ENCODE measurements at places on chromosomes 16 and 17.

- peak; percentile 75 for DNase-seq
Observed at GRCh38 chr16:12158428-12158827, 181.9 kb downstream of the SNX29 start.

GRCh38 chr16:29854520-29855100, 8.4 kb downstream of the CDIPT start:
- no peak for DNase-seq

- DNase-seq = no peak
Observed at GRCh38 chr17:79760197-79760906, 17.6 kb upstream of the CBX2 start.

DNA sequence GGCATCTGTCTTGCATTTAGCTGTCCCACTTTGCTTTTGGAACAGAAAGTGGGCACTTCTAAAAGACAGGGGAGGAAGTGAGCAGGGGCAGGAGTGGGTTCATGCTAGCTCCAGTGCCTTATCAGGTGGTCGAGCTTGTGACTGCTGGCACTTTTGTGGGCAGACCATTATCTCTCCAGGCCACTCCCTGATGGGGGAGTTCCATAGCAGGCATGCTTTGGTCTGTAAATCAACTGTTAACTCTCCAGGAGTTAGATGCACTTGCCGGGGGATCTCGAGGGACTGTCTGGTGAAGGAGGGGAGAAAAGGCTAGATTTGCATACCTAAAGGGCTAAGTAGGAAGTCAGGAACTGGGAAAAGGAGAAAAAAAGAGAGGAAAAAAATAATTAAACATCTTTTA, 9.3 kb upstream of the CARD14 start:
- DNase-seq = no peak

GRCh38 chr17:2899906-2900305, 103.7 kb downstream of the RAP1GAP2 start:
- DNase-seq = no peak

GRCh38 chr16:87254734-87255133, 62.5 kb downstream of the C16orf95 start:
- peak; percentile 42 for DNase-seq

DNA sequence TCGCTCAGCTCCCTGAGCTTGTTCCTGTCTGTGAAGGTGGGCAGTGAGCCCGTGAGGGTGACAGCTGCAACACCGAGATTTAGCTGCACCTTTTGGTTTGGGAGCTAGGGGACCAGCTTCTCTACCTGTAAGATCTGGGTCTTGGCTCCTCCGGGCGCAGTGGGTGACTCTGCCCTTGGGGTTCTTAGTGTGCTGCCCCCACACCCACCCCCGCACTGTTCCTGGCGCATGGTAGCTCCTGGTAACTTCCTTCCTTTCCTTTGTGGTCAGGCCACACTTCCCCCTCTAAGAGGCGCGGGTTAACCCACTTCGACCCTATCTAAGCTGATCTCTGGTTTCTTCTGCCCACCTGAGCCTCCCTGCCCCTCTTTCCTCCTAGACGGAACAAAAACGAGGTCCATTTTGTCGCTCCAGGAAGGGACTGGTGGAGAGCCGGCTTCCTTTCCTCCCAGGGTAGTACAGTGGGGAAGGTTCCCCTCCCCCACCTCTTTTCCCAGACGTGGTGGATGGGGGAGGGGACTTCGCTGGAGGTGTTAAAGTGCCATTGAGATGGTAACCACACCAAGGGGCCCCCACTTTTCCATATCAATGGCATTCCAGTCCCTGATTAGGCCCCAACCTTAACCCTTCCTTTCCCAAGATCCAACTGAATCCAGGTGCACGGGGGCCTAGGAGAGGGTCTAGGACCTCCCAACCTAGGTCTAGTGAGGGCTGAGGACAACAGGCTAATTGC, 4.6 kb upstream of the CLDN9 start:
- no peak for DNase-seq

DNA sequence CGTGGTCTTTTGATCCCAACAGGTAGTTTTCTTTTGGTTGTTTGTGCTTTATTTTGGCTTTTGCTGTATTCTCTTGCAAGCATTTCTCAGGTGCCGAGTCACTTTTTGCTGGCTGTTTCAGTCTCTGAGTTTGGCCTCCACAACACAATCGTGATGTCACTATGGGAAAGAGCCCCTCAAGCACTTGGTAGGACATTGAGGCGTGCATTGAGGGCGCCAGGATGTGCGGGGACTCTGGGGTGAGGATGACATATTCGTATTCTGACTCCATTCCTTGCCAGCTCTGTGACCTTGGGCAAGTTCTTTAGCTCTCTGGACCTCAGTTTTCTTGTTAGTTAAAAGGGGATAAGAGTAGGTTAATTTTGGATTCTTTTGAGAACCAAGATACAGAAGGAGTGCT, 13.0 kb downstream of the KSR1 start:
- DNase-seq = no peak

Data from RWPE2 (cell line).